ENCODE measurements at places on chromosomes 1 and 21.

GRCh38 chr1:19780267-19780877, 19.3 kb downstream of the TMCO4 start:
- peaks cover 14% of the 10 kb centered on the region for H3K27me3 ChIP-seq
- H3K27ac ChIP-seq = no peak overlapping the region
- H3K36me3 ChIP-seq = no peaks in the 10 kb centered on the region
- no peak overlapping the region for H3K4me3 ChIP-seq
- no peak for DNase-seq
- H3K4me1 ChIP-seq = no peaks in the 10 kb centered on the region

GRCh38 chr1:20164694-20165202, 21.1 kb upstream of the UBXN10 start:
- H3K36me3 ChIP-seq = no peaks in the 10 kb centered on the region
- H3K4me1 ChIP-seq = 0 out of 2 replicates have a peak, but pooled peaks cover 1% of the 10 kb centered on the region
- no peak overlapping the region for H3K4me3 ChIP-seq
- H3K27ac ChIP-seq = no peak overlapping the region

GRCh38 chr1:29504709-29505410, 268.5 kb downstream of the PTPRU start:
- no peak for DNase-seq
- H3K27ac ChIP-seq = no peak overlapping the region
- no peak overlapping the region for H3K4me3 ChIP-seq

GRCh38 chr1:178538192-178538916, 25.4 kb downstream of the TEX35 start:
- peaks cover 2% of the 10 kb centered on the region for H3K4me1 ChIP-seq
- H3K27ac ChIP-seq = no peak overlapping the region
- DNase-seq = no peak
- no peaks in the 10 kb centered on the region for H3K27me3 ChIP-seq

DNA sequence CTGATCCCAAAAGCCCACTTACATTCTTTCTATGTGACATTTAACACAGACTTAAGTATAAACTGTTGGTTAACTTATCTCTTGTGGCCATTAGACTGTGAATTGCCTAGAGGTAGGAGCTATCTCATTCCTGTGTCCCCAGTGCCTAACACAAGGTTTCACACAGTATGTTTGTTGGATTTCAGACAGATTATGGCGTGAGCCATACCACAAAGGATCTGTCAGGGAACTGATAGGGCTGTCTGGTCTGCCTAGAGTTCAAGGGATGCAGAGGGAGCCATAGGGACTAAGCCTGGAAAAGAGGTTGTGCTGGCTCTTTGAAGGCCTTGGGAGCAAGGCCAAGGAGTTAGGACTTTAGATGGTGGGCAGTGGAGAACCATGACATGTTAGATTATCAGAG, 40.0 kb downstream of the MEF2D start:
- H3K4me1 ChIP-seq = peaks cover 3% of the 10 kb centered on the region
- no peak overlapping the region for H3K4me3 ChIP-seq
- no peaks in the 10 kb centered on the region for H3K36me3 ChIP-seq
- no peaks in the 10 kb centered on the region for H3K27me3 ChIP-seq
- no peak overlapping the region for H3K27ac ChIP-seq

DNA sequence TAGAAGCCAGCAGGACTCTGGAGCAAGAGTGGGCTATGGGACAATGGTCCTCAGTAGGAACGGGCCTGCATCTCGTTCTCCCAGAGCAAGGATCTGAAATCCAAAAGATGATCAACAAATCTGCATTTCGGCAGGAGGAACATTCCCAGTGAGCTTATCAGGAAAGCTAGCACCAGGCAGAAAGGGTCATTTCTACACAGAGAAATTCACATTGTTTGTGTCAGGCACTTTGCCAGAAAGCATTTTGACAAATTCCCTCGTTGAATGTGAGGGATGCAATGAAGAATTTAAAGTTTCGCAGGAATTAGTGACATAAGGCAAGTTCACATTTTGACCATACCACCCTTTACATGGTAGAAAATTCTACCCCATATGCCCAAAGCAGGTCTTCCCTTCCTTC, 31.6 kb upstream of the ETS2 start:
- H3K27ac ChIP-seq = no peak overlapping the region
- H3K4me1 ChIP-seq = no peaks in the 10 kb centered on the region
- no peak for DNase-seq

DNA sequence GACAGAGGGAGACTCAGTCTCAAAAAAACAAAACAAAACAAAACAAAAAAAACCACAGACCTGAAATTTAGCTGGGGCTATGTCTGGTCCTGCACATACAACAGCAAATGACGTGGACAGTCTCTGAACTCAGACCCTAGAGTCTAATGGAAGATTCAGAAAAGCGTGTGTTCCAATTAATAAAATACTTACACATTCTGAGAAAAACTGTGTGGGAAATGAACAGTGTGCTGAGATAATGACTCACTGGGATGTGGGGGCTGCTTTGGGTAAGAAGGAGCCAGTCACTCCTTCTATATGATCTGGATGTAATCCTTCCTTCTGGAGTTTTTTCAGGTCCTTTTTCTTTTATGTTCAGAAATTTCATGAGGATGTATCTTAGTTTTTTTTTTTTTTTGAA, 29.4 kb downstream of the CLDN14 start:
- H3K36me3 ChIP-seq = no peaks in the 10 kb centered on the region
- no peak overlapping the region for H3K27ac ChIP-seq
- H3K27me3 ChIP-seq = no peaks in the 10 kb centered on the region

DNA sequence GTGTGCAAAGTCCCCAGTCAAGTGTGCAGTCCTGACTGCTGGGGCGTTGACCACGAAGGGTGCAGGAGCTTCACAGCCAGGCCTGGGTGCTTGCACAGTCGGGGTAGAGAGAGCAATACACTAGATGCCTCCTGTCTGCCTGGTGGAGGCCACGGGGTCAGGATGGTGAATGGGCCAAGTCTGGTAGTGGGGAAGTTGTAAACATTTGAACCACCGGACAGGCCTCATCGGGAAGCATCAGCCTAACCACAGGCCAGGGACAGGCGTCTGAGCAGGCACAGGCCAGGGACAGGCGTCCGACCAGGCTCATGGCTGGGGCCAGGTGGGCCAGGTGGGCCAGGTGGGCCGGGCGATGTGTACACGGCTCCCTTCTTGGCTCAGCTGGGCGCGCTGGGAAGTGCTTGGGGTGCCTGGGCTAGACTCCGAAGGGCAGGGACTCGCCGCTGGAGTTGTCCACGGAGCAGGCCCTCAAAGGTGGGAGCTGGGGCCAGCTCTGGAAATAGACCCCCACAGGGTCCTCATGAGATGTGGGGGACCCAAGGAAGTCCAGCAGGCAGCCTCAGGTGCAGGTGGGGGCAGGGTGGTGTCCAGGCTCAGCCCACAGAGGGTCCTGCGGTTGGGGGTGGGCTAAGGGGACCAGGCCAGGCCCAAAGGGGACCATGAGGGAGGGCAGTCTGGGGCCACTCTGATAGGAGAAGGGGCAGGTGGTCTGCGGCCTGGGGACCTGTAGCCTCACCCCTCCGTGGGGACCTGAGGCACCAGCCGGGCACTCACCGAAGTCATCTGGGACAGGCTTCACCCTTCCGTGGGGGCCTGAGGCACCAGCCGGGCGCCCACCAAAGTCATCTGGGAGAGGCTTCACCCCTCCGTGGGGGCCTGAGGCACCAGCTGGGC, 15.0 kb downstream of the COL6A1 start:
- no peak overlapping the region for H3K4me3 ChIP-seq
- no peaks in the 10 kb centered on the region for H3K27me3 ChIP-seq
- no peak for DNase-seq
- peaks cover 14% of the 10 kb centered on the region for H3K36me3 ChIP-seq
- H3K4me1 ChIP-seq = no peaks in the 10 kb centered on the region

- no peak overlapping the region for H3K27ac ChIP-seq
- no peaks in the 10 kb centered on the region for H3K4me1 ChIP-seq
- H3K27me3 ChIP-seq = no peaks in the 10 kb centered on the region
- no peak overlapping the region for H3K4me3 ChIP-seq
- no peak for DNase-seq
- H3K36me3 ChIP-seq = peaks cover 10% of the 10 kb centered on the region
Observed at GRCh38 chr1:225977937-225978748, 21.0 kb downstream of the SDE2 start.

DNA sequence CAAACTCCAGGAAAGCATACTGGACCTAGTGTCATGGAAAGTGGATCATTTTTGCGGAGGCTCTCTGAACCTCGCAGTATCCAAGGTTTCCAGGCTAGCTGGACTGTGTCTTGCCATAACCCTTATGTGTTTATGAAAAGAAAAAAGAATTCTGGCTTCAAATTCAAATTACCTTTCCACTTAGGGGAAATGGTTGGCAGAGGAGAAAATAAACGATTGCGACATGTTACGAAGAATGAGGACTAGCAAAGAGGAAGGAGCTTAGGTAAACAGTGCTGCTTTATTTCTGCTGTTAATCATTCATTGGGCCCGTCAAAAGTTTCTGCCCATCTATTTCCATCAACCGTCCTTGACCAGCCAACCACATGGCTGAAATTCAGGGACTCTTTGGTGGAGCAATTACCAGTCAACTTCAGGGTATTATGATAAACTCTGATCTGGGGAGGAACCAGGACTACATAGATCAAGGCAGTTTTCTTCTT, at the start of gene C4BPA:
Gene C4BPA (plus strand): TSS at position 342 of the 482 bp plus-strand sequence. CDS start 8,793 bp downstream, outside the sequence.
- no peaks in the 10 kb centered on the region for H3K27me3 ChIP-seq
- no peak within 1 kb of the TSS for H3K4me3 ChIP-seq
- DNase-seq = no peak
- H3K36me3 ChIP-seq = no peaks in the 10 kb centered on the region
- no peak within 1 kb of the TSS for H3K27ac ChIP-seq

- H3K4me1 ChIP-seq = no peaks in the 10 kb centered on the region
- H3K27ac ChIP-seq = no peak overlapping the region
- H3K4me3 ChIP-seq = no peak overlapping the region
- no peak for DNase-seq
- no peaks in the 10 kb centered on the region for H3K36me3 ChIP-seq
Observed at GRCh38 chr1:199220031-199220430, 581.2 kb downstream of the PTPRC start.

DNA sequence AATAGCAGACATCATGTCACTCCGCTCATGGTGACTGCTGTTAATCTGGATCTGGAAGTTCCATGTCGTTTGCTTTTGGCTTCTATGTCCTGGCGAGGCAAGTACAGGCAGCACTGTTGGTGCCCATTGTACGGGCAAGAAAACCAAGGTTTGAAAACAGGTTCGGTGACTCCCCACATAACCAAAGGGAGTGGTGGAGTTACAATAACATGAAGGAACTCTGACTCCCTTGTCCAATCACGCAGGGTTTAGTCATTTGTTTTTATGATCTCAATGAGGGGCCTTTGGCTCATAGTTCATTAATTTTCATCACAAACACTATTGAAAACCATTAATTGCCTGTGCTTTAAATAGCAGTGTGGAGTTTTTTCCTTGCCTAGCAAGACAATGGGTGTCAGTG, 82.9 kb upstream of the SSX2IP start:
- no peak overlapping the region for H3K4me3 ChIP-seq
- H3K27ac ChIP-seq = no peak overlapping the region
- H3K4me1 ChIP-seq = no peaks in the 10 kb centered on the region
- H3K27me3 ChIP-seq = no peaks in the 10 kb centered on the region
- no peak for DNase-seq
- H3K36me3 ChIP-seq = no peaks in the 10 kb centered on the region

- no peak overlapping the region for H3K27ac ChIP-seq
- H3K4me3 ChIP-seq = no peak overlapping the region
- DNase-seq = no peak
- H3K36me3 ChIP-seq = no peaks in the 10 kb centered on the region
- no peaks in the 10 kb centered on the region for H3K27me3 ChIP-seq
Observed at GRCh38 chr1:172429331-172430127, 9.0 kb downstream of the C1orf105 start.

GRCh38 chr1:84300501-84300900, 1.0 kb upstream of the SAMD13 start:
- H3K27ac ChIP-seq = no peak overlapping the region
- no peaks in the 10 kb centered on the region for H3K36me3 ChIP-seq
- no peak overlapping the region for H3K4me3 ChIP-seq
- DNase-seq = no peak

DNA sequence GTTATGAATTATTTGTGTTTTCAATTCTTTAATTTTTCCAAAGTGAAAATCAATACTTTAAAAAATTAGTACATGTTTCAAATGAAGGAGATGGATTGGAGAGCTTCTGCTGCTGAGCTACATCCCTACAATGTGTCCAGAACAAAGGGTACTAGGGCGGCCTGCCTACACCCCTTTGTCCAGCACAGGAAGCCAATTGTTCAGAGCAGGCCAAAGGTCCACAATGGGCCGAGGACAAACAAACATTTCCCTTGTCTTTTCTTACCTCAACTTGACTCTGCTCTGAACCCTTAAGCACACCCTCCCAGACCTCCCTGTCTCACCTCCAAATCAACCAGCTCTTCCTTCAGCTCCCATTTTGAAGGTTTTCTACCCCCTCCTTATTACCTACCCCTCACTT, 39.4 kb upstream of the CAMK1G start:
- no peak overlapping the region for H3K27ac ChIP-seq
- H3K27me3 ChIP-seq = no peaks in the 10 kb centered on the region
- no peaks in the 10 kb centered on the region for H3K36me3 ChIP-seq
- DNase-seq = no peak
- no peaks in the 10 kb centered on the region for H3K4me1 ChIP-seq
- H3K4me3 ChIP-seq = no peak overlapping the region

GRCh38 chr1:84758968-84759491, 68.8 kb upstream of the SSX2IP start:
- no peaks in the 10 kb centered on the region for H3K36me3 ChIP-seq
- H3K27ac ChIP-seq = no peak overlapping the region
- no peak overlapping the region for H3K4me3 ChIP-seq
- H3K4me1 ChIP-seq = 0 out of 2 replicates have a peak, but pooled peaks cover 1% of the 10 kb centered on the region

DNA sequence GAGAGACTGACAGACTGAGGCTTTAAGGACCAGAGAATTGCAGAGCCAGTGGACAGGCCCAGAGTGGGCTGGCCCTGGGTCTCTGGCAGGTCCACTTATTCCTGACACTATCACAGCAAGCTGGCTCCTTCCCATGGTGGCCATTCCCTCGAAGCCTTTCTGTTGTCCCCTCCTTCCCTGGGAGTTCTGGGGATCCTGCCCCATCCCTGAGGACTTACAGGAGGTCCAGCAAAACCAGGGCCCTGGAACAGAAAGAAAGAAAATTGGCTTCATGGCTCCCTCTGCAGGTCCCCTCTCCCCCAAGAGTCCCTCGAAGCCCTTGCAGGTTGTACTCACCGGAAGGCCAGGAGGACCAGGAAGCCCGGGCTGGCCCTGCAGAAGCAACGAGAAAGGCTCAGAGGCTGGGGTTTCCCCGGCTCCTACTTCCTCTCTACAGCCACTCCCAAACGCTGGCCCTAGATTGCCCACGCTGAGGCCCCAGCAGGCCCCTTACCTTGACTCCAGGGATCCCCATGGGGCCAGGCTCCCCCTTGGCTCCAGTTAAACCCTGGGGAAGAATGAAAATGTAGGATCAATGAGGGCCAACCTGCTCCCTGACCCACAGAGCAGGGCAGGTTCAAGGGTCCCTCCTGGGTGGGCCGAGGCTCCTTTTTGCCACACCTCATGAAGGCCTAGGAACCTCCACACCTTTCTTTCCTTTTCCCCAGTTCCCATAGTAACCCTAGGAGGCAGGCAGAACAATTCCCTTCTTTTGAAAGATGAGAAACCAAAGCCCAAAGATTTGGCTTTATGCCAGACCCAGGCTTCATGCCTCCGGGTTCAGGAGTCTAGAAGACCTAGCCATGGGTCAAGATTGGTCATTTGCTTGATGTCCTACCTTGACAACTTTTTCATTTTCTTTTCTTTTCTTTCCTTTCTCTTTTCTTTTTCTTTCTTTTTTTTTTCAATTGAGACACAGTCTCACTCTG, 4.6 kb downstream of the COL9A2 start:
- H3K27me3 ChIP-seq = peaks cover 21% of the 10 kb centered on the region
- no peak for DNase-seq
- no peak overlapping the region for H3K4me3 ChIP-seq
- H3K36me3 ChIP-seq = peaks cover 3% of the 10 kb centered on the region

- H3K36me3 ChIP-seq = no peaks in the 10 kb centered on the region
- DNase-seq = no peak
- no peaks in the 10 kb centered on the region for H3K27me3 ChIP-seq
- H3K4me1 ChIP-seq = peaks cover 2% of the 10 kb centered on the region
Observed at GRCh38 chr1:84436876-84437655, 38.8 kb downstream of the DNASE2B start.

Measured in iPS DF 6.9 (cell line).